Nucleus accumbens (tissue), 56 donors: ENCODE measurements at places on chromosomes 5 and 9.

GRCh38 chr5:5330728-5331452 lies 91.6 kb upstream of the ICE1 start:
- DNase-seq: no peak

- peak; percentile 16 for DNase-seq
Measured at GRCh38 chr9:38642951-38643814, 22.8 kb upstream of the ANKRD18A start.

DNA sequence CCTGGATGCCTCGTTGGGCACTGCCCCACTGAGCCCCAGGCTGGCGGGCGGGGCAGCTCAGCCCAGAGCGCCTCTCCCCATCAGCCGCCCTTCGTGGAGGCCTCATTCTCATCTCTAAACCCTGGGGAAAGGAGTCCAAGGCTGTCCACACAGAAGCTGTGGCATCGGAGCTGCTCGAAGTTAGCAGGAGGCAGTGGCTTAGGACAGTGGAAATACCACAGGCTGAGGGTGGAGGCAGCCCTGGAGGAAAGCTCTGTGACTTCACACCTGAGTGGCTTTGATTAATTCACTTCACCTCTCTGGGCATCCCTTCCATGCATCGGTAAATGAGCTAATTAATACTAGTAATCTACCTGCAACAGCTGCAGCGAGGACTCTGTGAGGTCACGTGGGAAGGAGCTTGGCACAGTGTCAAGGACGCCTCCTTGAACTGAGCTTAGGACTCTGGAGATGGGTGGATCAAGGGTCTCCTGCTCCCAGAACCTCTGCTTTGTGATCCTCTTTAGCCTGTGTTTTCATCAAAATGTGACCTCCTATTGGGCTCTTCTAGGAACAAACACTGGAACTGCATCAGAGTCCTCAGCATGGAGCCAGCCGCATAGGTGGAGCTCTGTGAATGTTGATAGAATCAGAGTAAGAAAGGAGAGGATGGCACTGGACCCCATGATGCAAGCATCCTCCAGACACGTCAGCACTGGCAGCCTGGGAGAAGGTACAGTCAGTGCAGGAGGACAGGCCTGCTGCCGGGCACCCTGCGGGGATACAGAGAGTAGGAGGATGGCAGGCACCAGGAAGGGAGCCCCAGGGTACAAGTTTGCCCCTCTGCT lies 842 bp upstream of the ANGPTL2 start:
- DNase-seq: no peak

GRCh38 chr9:2697492-2697891 lies 19.8 kb upstream of the KCNV2 start:
- DNase-seq: no peak

DNA sequence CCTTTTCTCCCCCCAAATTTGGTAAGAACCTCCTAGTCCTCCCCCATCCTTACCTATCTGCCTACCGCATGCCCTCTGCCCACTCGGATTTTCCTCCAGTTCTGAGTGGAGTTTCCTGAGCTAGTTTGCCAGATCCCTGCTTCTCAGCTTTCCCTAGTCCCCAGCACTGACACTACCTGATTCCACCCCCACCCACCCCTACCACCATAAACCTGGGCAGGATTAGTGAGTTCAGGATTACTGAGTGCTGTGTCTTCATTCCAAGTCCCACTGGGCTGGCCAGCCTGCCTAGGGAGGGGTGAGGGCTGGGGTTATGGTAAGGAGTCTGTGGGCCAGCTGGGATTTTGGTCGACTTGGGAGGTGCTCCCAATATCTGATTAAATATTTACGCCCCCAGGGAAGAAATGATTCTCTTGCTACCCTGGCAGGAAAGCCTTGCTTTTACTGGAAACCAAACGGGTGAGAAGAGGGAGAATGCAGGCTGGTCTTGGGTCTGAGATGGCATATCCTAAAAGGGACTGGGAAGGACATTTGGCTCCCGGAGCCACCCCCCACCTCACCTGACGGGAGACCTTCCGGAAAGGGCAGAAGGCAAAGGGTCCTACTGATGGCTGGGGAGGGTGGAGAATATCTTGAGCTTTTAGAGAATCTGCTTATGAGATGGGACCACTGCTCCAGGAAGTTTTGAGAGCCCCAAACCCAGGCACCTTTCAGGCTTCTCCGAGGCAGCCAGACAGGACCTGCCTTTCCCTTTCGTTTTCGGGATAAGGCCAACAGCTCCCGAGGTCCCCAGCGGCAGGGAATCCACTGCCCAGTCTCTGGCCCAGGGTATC lies 3.7 kb downstream of the PITX1 start:
- DNase-seq: no peak

- no peak for DNase-seq
Measured at GRCh38 chr9:114090798-114091197, 8.3 kb downstream of the KIF12 start.

GRCh38 chr9:125106285-125106893 lies 36.9 kb downstream of the SCAI start:
- DNase-seq: no peak

DNA sequence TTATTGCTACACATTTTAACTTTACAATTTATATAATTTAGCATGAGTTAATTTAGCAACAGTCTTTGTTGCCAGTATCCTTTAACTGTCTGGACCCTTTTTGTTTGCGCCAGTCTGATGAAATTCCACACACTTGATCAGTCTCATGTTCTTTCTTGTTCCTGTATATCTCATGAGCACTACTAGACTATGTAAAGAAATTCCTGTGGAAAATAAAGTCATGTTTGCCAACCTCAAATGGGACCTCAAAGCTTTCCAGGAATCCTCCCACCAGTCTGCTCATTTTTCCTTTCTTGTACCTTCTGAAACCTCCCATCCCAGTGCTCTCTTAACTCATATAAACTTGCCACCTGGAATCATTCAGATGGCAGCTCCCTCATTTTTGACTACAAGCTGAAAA lies 8.0 kb downstream of the DMXL1 start:
- no peak for DNase-seq
